GM10248 (cell line): ENCODE measurements at places on chromosomes 16 and 17.
A peak's percentile ranks its signal among the peaks of the same experiment; 100 is the strongest.

GRCh38 chr17:45123930-45124796 lies 8.2 kb downstream of the PLCD3 start:
- DNase-seq: no peak

DNA sequence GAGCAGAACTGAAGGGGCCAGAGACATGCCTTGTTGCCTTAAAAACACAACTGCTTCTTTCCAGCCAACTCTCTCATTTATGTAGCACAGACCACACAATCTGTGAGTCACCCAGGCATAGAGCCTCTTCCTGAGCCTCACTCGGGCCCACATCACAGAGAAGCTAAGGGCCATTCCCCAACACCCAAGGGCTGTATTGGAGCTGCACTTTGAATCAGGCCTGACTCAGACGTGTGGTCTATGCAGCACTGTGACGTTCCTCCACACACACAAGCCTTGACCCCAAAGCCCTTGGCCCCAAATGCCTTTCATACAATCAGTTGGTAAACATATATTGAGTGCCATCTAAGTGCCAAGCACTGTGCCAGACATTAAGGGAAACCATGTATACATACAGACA lies 308.9 kb upstream of the DYNLRB2 start:
- DNase-seq: peak; percentile 18

GRCh38 chr16:89378947-89379771 lies 111.2 kb downstream of the ANKRD11 start:
- DNase-seq: no peak

DNA sequence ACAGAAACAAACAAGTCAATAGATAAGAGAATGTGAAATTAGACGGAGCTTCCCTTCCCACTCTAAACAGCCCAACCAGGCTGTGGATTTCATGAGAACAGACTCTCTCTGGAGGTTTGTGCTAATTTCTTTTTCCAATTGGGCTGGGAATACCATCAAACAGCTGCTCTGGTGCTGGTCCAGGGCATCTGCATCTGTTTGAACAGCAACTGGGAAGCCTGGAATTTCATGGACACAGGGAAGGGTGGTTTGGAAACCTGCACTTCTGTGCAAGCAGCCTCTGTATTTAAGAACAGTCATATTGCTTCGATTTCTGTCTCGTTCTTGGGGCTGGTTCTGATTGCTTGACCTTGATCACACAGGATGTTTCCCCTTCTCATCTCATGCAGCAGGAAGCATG lies 88.7 kb downstream of the FOXL1 start:
- no peak for DNase-seq

DNA sequence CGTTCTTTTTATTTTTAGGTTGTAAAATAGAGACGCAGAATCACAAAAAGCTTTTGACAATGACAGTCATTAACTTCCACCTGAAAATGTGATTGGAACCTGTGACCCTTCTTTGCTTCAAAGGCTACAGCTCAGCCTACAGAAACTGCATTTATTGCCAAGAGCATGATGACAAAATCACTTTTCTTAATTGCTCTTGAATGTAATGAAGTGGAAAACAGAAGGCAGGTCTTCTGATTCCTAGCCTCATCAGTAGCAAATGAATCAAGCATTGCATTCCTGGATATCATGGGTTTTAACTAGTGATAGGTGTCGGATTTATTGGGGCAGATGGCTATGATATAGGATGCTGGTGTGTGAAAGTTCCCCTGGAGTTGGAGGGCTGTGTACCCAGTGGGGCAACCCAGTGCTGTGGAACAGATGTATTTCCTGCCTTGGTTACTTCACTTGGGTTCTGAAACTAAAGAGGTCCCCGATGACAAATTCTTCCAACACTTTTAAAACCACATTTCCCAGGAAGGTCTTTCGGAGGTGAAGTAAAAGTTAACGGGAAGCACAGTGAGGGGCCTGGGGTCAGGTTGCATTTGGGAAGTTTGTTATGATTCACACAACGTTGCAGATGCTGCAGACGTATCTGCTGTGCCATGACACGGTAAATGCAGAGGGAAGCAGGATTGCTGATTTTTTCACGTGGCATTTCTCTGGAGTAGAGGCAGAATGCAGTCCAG lies 127.5 kb downstream of the HS3ST3A1 start:
- no peak for DNase-seq

DNA sequence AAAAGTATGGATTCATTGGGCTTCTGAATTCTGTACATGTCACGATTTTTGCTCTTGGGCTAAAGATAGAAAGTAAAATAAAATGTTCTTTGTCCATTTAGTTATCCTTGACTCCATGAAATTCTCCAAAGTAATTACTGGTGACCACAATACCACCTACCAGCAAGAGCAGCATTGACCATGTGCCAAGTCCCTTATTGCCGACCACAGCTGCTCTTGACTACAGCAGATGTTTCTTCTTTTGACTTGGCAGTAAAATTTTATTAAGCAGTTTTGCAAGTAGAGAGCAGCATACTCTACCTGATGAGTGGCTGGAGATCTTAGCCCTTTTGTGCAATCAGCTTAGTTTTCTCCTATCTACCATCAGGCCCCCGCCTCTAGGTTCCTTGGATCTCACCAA lies 152.2 kb upstream of the TBX2 start:
- no peak for DNase-seq

- peak; percentile 70 for DNase-seq
These were observed 946 bp downstream of the OSGIN1 start for GRCh38 chr16:83953796-83954576.

DNA sequence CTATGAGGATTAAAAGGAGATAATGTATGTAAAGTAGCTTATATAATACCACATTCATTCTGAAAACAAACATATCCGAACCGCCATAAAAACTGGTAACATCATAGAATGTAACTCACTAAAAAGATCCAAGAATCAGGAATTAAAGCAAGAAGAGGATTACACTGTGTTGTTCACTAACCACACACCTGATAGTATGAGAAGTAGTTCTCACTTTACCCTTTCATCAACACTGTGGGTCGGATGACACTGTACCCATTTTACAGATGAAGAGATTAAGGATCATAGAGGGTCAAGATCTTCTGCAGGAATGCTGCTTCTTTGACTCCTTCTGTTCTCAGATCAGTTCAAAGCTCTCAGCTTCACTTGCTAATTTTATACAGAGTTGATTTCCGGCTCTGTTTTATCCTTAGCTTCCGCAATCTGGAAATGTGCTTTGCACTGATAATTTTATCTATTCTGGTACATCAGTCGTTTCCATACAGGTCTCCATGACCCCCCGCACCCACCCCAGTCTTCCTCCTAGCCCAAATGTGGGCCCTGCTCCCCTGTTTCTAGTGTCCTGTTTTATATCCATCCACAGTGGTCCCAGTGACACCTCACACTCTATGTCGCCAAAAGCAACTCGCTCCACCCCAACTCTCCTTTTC lies 288.6 kb upstream of the CCL2 start:
- DNase-seq: no peak

DNA sequence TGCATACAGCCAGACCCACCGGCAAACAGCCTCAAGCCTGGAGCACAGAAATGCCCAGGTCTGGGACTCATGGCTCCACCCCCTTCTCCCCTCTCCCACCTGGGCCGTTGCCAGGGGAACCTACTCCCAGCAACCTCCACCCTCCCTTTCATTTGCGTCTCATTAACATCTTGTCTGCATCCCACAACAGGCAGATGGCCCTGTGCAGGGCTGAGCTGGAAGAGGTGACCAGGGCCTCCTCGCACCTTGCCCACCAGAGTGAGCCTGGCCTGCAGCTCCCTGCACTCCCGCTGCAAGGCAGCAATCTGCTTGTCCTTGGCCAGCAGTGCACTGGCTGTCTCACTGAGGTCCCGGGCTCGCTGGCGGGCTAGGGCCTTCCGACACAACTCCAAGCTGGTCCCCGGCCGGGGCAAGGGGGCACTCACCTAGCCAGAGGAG lies 3.3 kb downstream of the TSPOAP1 start:
- DNase-seq: no peak

DNA sequence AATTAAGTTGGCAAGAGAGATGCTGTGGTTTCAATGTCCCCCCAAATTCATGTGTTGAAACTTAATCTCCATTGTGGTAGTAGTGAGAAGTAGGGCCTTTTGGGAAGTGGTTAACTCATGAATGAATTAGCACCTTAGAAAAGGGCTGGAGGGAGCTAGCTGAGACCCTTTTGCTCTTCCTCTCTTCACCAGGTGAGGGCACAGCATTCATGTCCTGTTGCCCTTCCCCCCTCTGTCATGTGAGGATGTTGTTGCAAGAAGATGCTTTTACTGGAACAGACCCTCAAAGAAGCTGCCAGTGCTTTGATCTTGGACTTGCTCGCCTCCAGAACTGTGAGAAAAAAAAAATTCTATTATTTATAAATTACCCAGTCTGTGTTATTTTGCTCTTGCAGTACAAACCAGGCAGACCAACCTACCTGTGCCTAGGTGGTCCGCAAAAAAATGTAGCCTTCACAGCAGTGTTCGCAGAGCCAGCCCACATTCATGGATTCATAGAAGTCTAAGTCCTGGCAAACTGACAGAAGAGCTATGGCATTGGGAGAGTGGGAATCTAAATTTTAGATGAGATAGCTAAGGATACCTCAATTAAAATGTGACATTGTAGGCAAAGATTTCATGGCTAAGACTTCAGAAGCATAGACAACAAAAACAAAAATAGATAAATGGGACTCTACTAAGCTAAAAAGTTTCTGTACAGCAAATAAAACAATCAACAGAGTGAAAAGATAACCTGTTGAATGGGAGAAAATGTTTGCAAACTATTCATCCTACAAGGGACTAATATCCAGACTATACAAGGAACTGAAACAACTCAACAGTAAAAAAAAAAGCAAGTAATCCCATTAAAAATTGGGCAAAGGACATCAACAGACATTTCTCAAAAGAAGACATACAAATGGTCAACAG lies 32.0 kb upstream of the ABCA5 start:
- DNase-seq: no peak

GRCh38 chr16:11064202-11064540 lies 119.8 kb downstream of the CLEC16A start:
- DNase-seq: no peak

DNA sequence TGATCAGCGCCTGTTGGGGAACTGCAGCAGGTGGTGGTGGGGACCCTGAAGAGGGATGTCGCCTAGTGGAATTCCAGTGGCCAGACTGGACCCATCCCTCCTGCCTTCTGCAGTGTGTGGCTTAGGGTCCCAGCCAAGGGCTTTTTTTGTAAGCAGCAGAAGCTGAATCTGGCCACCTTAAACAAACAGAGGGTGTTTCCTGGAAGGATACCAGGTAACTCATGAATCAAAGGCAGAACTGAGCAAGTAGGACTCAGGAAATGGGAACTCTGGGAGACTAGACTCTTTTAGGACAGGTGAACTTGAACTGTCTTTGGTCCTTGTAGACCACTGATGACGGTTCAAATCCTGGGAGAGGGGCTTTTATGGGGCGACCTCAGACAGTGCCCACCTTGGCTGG lies 124.0 kb downstream of the ABCC6 start:
- DNase-seq: no peak

DNA sequence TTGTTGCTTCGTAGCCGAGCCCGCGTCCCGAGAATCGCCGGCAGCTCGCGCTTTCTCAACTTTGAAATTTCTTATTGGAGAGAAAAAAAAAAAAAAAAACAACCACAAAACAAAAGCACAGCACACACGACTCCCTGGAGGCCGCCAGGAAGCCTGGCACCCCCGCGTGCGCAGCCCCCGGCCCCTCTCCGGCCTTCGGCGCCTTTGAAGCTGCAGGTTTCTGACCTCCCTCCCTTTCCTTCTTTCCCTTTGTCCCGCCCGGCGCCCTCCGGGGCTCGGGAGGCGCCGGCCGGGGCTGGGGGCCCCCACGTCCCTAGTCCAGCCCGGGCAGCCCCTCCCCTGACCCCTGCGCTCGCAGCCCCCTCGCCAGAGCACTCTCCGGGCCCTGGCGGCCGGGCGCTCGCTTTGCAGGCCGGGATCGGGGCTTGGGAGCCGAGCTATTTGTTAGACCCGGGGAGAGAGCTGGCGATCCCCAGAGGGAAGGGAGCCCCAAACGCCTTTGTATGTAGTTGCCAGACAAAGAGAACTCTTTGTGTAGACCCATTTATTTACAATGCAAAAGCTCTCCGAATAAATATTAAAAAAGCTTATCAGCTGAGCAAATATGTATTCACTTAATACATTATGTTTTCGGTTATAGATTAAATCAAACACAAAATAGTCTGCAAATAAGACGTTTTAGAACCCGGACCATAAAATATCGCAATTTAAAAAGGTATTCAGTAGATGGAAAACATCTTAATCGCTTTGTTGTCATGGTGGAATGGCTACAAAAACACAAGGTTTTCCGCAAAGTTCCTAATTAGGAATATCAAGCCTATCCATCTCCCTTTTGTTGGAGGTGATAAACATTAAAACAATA lies 2.3 kb downstream of the BAHCC1 start:
- DNase-seq: no peak

DNA sequence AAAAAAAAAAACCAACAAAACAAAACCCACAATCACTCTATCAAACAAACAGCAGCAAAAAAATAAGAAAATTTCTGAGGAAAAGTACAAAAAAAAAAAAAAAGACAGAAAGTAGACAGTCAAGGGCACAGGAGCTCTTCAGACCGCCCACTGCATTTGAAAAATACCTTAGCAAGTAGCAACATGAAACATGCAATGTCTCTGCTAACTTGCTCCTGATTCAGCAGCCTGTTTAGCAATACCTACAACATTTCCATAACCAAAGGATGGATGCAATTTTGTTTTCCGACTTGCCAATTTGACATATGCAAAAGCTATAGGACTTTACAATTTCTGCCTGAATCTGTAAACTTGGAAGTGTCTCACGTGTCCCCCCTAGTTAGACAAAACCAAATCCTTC lies 57.4 kb downstream of the SYNRG start:
- DNase-seq: no peak

GRCh38 chr17:60832151-60832585 lies 154.5 kb downstream of the BCAS3 start:
- DNase-seq: no peak

- no peak for DNase-seq
These were observed 744.9 kb upstream of the SOX9 start for GRCh38 chr17:71375948-71376347.

GRCh38 chr17:72775237-72775636 lies 317.3 kb downstream of the SLC39A11 start:
- no peak for DNase-seq

DNA sequence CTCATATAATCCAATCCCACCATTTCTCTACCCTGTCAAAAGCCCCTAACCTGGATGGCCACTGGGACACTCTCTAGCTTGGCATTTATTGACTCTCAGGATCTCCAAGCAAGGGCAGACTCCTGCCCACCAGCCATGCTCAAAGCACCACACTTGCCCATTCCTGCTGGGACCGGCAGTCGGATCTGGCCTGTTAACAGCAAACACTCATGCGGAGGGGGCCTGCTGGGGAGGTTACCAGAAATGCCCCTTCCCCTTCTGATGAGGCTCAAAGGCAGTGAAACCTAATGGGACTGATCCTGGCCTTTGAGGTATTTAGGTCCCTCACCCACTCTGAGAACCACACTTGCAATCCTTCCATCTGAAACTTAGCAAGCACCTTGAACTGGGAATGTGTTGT lies 6.5 kb upstream of the CCL1 start:
- DNase-seq: no peak

DNA sequence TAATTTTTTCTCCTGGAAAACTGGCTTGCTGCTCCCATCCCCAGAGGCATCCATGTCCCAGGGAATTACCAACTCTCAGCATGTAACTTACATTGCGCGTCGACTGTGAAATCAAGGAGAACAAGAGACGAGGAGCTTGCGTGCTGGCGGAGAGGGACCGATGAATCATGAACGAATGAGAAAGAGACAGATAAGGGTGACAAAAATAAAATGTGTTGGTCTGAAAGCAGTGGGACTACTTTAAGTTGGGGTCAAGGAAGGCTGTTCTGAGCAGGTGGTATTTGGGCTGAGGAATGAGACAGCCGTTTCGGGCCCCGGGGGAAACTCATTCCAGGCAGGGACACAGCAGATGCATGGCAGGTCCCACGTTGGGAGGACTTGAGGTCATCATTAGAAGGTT lies 22.5 kb downstream of the ABAT start:
- DNase-seq: no peak

- DNase-seq: no peak
These were observed 222.3 kb downstream of the MSI2 start for GRCh38 chr17:57478478-57479250.
